Activated T-cell treated with anti-CD3 and anti-CD28 coated beads, Interleukin-2, amount 50 U/mL, for 72 hours (primary cell): ENCODE measurements at places on chromosomes 4 and X.
A peak's percentile ranks its signal among the peaks of the same experiment; 100 is the strongest.

- DNase-seq, result no peak
Observed at GRCh38 chr4:74534936-74535335, 90.0 kb downstream of the AREG start.

- no peak for DNase-seq
Observed at GRCh38 chr4:89069481-89069880, 12.5 kb upstream of the FAM13A start.

GRCh38 chr4:81724925-81725329 lies 253.2 kb upstream of the RASGEF1B start:
- peak; percentile 74 for DNase-seq

DNA sequence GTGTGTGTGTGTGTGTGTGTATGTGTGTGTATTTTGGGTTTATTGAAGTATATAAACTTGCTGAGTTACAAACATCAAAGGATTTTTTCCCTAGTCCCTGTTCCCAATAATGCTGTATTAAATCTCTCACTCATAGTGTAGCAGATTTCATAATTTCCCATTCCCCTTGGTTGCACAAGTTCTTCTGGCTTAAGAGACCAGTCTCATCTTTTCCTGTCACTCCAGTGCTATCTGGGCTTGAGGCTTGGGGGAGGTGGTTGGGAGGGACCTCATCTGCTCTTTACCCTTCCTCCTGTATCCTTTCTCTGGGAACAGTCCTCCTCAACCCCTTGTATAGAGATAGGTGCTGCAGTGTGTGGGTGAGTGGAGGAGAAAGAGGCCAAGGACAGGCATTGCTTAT lies 285.4 kb upstream of the BOD1L1 start:
- DNase-seq, result no peak

DNA sequence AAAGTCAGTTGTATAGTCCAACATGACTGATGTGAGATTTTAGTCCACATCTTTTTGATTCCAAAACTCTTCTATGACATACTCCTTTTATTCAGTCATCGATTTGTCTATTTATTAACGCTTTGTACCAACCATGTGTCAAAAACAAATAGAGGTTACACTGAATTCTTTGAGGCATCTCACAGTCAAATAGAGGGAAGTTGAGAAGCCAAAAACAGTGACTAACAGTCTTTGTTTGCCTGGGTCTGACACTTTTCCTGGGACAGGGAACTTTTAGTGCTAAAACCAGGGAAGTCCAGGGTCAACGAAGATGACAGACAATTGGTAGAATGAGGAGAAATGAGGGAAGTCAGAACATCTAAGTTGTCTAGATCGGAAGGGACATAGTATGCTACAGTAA lies 169.9 kb upstream of the HS3ST1 start:
- no peak for DNase-seq
